ENCODE measurements at places on chromosomes 16 and 17.
A peak's percentile ranks its signal among the peaks of the same experiment; 100 is the strongest.

- DNase-seq, result peak; percentile 52
Measured at GRCh38 chr17:45584092-45585036, 93.8 kb upstream of the PLEKHM1 start.

- DNase-seq, result no peak
Measured at GRCh38 chr16:82384017-82384416, 214.0 kb upstream of the MPHOSPH6 start.

- DNase-seq, result no peak
Measured at GRCh38 chr17:63973930-63974593, 1.3 kb upstream of the SCN4A start.

- DNase-seq, result no peak
Measured at GRCh38 chr17:8138374-8138671, 13.9 kb downstream of the PER1 start.

- DNase-seq, result no peak
Measured at GRCh38 chr17:78399028-78399692, 20.7 kb downstream of the PGS1 start.

DNA sequence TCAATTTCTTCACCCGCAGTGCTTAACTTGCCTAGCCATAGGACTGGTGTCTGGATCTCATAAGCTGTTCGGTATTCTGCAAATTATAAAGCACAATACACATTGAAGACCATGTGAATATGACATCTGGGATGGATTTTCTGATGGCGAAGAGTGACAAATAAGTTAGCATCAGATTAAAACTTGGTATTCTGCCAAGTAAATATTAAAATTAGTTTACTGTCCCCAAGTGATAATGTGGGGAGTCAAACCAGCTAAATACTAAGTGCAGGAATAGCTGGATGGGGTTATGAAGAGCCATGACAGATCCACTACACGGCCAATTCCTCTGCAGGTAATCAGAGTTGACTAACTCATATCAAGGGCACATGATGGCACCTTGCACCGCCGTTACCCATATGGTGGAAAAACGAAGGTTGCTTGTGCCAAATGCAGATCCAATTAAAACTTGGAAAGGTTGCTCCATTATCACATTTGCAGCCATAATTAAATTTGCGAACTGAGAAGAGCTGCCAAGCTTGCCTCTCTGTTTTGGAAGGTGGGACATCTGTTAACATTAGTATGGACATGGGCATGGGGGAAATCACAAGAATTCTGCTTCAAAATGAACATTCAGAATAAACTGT is 114.9 kb upstream of the TOM1L1 start:
- DNase-seq, result no peak

- DNase-seq, result no peak
Measured at GRCh38 chr16:74562117-74562516, 44.8 kb downstream of the GLG1 start.

- peak; percentile 25 for DNase-seq
Measured at GRCh38 chr17:9924735-9925191, 19.7 kb upstream of the RCVRN start.

GRCh38 chr17:59067756-59068155 is 38.9 kb downstream of the TRIM37 start:
- no peak for DNase-seq

- no peak for DNase-seq
Measured at GRCh38 chr16:75139498-75139897, 8.8 kb upstream of the ZFP1 start.

DNA sequence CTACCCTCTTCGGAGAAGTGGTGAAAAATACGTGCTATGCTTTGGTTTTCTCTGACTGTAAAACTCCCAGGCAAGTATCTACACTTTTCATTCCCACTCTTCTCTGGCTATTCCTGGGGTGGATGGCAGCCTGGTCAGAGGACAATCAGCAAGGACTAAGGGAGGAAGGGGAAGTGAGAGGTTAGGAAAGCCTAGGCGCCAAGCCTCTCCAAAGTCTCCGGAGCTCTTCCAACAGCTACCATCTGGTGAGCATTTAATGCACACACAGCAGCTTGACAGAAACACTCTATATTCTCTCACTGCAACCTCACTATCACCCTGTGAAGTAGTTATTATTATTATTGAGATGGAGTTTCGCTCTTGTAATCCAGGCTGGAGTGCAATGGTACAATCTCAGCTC is 65.1 kb downstream of the WSCD1 start:
- DNase-seq, result no peak

DNA sequence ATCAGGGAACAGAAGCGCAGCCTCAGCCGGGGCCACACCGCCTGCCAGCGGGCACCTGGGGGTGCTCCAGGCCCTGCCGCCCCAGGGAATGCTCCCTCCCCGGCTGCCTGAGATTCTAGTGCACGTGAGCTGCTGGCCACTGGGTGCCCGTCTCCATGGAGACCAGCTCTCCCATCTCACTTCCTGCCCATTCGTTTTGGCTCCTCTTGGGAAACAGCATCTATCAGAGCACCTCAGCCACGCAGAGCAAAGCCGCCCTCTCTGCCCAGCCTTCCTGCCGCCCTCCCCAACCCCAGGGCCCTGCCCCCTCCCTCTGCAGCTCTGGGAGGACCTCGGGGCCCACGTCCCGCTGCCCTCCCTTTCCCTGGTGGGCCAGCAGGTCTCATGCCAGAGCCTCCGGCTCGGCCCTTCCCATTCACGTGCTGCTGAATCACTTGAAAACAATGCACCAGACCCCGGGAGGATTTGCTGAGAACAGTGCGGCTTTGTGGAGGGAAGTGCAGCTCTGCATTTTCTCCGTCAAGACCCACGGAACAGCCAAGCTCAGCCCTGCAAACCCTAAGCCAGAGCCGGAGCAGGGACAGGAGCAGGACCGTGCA is 19.4 kb downstream of the CEP295NL start:
- peak; percentile 93 for DNase-seq

DNA sequence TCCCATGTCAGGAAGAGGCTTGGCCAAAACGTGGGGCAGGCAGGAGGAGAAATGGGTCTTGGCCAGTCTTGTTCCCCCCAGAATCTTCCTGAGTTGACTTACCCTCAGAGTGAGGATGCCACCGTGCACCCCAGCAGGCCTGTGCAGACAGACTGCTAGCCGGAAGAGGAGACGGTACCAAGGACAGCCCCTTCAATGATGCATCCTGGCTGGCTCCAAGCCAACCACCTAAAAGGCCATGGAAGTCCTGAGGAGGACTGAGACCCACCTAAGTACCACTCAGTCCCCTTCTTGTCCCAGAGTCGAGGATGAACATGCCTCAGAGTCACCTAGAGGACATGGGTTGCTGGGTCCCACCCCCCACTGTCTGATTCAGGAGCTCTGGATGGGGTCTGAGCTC is 46.7 kb upstream of the RCVRN start:
- no peak for DNase-seq

DNA sequence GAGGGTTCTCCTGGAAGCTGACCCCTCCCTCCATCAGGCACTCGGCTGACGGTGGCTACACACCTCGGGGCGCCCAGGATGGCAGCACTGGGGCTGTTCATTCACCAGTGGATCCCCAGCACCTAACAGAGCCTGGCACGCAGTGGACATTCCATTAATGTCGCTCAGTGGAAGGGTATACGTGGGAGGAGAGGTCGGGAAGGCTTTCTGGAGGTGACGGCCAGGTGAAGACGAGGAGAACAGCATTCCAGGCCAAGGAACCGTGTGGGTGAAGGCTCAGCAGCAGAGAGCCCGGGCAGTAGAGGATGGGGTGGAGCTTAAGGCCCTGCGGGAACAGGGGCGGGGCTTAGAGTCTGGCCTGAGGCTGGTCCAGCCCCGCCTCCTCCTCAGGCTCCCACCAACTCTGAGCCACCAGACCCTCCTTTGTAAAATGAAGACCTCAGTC is 2.5 kb upstream of the HS3ST6 start:
- DNase-seq, result peak; percentile 37

DNA sequence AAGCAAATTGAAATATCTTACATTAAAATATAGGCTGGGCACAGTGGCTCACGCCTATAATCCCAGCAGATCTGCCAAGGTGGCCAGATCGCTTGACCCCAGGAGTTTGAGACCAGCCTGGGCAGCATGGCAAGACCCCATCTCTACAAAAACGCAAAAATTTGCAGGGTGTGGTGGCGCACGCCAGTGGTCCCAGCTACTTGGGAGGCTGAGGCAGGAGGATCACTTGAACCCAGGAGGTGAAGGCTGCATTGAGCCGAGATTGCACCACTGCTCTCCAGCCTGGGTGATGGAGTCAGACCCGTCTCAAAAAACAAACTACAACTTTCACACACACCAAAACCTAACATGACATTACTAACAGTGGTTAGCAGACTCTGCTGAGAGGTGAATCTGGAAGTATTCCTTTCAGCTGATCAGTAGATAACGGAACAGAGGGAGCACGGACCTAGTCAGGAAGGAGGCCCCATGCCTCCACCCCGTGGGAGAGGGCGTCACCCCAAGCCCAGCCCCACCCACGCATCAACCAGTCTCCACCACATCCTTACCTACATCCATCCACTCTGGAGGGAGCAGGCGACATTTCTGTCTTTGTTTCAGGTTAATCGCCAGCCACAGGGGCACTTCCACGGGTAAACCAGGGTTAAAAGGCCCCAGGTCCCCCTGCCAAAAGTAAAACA is 1.7 kb downstream of the GINS2 start:
- DNase-seq, result no peak

- no peak for DNase-seq
Measured at GRCh38 chr17:39782980-39783379, 45.2 kb downstream of the GRB7 start.

DNA sequence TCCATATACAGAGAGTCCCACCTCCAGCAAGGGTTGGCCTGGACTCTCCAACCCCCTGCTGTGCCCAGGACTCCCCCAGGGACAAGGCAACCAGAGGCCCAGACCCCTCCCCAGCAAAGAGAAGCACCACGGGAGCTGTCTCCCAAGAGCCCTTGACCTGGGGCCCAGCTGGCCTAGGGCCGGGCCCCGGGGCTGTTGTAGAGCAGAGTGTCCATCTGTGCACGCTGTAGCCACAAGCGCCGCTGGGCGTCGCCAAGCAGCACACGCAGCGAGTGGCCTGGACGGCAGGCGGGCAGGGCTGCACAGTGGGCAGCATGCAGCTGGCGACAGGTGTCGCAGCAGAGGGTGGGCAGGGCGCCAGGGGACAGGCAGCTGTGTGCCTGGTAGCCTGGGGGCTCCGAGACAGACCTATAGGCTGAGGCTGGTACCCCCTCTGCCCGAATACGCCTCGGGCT is 4.3 kb downstream of the SPATA2L start:
- no peak for DNase-seq

DNA sequence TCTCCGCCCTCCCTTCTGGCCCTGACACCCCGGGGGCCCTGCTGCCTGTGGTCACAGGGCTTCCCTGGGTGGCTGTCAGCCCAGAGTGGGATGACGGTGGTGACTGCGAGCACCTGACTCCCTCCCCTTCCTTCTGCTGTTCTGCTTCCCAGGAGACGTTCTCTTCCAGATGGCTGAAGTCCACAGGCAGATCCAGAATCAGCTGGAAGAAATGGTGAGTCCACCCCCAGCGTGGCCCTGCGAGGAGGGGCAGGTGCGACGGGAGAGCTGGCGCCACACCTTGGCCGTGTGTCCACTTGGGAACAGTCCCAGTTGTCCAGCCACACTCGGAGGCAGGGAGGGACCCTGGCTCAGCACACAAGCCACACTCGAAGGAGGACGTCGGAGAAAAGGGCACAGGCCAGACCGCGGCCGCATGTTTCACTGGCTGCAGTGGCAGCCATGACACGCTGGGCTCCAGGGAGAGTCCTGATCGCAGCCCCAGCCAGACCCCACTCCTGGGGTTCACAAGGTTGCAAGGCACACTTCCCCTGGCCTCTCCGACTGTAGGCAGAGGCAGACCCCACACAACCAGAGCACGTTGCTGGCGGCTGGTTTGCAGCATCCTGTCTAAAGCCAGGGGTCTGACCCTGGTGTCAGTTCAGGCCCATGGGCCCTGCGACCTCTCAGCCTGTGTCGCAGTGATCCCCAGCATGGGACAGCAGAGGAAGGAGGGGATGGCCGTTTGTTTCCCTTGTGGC is 49.9 kb downstream of the BAIAP2 start:
- DNase-seq, result no peak

GRCh38 chr16:17312094-17312710 is 158.6 kb downstream of the XYLT1 start:
- no peak for DNase-seq

GRCh38 chr17:82866590-82867191 is 26.9 kb upstream of the ZNF750 start:
- DNase-seq, result peak; percentile 59

DNA sequence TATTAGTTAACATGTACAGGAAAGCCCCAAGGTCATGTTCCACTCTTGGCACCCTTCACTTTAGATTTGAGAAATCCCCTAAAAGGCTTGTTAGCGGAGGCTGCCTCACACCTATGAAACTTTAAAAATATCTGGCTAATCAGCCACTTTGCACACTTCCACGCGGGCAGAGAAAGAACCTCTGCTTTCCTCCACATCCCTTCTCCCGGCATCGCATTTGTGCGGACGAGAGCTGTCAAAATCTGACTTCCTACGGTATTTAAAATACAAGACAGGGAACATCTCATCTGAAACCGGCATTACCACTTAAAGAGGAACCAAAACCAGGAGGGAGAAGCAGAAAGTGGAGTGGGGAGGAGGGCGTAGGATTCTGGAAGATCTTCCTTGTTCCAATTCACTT is 422.3 kb downstream of the TMEM114 start:
- DNase-seq, result no peak

- DNase-seq, result no peak
Measured at GRCh38 chr16:732936-733335, 6.0 kb downstream of the HAGHL start.

DNA sequence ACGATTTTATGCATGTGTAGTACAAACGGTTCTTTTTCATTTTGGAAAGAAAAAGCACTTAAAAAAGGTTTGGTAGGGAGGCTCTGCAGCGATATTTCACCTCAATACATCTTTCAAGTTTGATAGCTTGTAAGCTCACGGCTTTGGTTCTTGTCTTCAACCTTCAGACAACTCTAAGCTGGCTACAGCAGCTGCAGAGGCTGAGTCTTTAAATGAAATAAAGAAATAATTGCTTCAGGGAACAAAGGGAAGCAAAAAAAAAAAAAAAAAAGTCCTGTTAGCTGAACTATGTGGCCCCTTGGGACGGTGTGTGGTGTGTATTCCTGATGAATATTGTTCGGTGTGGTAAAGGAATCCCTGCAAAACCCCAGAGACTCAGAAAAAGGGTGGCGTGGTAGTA is 265.1 kb downstream of the NTN1 start:
- no peak for DNase-seq

DNA sequence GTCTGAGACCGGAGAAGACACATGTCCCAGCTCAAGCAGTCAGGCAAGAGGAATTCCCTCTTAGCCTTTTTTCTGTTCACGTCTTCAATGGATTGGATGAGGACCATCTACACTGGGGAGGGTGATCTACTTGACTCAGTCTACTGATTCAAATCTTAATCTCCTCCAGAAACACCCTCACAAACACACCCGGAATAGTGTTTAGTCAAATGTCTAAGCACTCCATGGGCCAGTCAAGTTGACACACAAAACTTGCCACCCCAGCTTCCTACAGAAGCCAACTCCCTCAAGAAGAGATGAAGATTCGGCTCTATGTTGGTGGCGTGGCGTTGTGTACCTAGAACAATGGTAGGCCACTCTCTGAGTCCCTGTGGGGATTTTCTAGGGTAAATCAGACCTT is 22.5 kb upstream of the NKD1 start:
- DNase-seq, result no peak

- DNase-seq, result no peak
Measured at GRCh38 chr17:43732958-43733357, 25.6 kb downstream of the SOST start.

GRCh38 chr17:32863559-32863958 is 13.4 kb downstream of the MYO1D start:
- DNase-seq, result no peak

GRCh38 chr17:75872434-75873351 is 5.7 kb downstream of the TRIM47 start:
- DNase-seq, result peak; percentile 92

Measured in testis (tissue), 5 donors.